ENCODE measurements at places on chromosomes 11 and 22. TPM values are rescaled to one million over a fixed set of nuclear protein-coding genes. Genes with fewer than 3 reads are reported as not detected.

- DNase-seq: no peak
Observed at GRCh38 chr11:39209981-39210380, 2249.5 kb downstream of the LRRC4C start.

GRCh38 chr11:120127236-120127635, 10.7 kb downstream of the TRIM29 start:
- DNase-seq: no peak

Gene ALDH3B2
- not detected for total RNA-seq

DNA sequence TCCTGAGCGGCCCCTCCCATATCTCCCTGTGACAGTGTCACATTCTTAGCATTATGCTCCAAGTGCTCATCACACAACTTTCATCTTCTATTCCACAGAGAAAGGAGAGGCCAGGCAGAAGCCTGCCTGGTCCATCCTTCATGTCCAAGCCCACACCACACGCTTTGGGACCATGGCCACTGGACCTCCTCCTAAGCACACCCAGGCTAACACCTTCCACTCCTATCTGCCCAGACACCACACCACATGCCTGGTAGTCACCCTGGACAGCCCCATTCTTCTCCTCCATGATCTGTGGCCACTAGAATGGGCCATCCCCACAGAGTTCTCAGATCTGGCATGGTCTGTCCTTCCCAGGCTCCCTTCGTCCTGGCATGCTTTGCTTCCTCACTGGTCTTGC, 55.3 kb downstream of the HIRA start:
- peak; percentile 10 for DNase-seq

- no peak for DNase-seq
Observed at GRCh38 chr11:1750840-1751530, 590 bp upstream of the IFITM10 start.

GRCh38 chr11:125257751-125258150, 93.2 kb downstream of the PKNOX2 start:
- DNase-seq: no peak

Gene GLB1L2
- 0.61 TPM for total RNA-seq

- no peak for DNase-seq
Observed at GRCh38 chr22:35799150-35799549, 81.5 kb downstream of the APOL5 start.

Gene MS4A3
- not detected for total RNA-seq

Gene SYT13
- not detected for total RNA-seq

- no peak for DNase-seq
Observed at GRCh38 chr11:76173663-76174062, 32.6 kb downstream of the WNT11 start.

GRCh38 chr22:44964722-44965078, 45.1 kb downstream of the PHF21B start:
- no peak for DNase-seq

Gene C11orf86
- total RNA-seq: not detected

GRCh38 chr11:32414925-32415324, 20.4 kb downstream of the WT1 start:
- no peak for DNase-seq

- DNase-seq: no peak
Observed at GRCh38 chr11:36109850-36110606, 166.2 kb downstream of the LDLRAD3 start.

Gene CD3G
- total RNA-seq: 7.6 TPM

DNA sequence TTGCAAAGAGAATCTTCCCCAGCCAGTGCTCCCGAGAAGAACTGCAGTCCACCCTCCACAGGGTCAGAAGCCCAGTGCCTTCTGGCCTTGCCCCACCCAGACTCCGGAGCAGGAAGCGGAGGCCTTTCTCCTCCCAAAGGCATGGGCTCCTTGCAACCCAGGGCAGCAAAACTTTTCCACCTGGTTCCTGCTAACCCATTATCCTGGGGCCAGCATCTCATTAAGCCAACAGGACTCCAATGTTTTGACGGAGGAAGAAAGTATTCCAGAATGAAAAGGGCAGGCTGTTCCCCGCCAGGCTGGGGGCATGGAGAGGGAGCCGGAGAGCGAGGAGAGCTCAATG, 88.1 kb downstream of the RTL6 start:
- no peak for DNase-seq

- DNase-seq: no peak
Observed at GRCh38 chr11:114606003-114606801, 10.6 kb upstream of the NXPE4 start.

Gene GNG3
- total RNA-seq: not detected

Gene A4GALT
- not detected for total RNA-seq

GRCh38 chr11:86571273-86571948, 101.0 kb downstream of the ME3 start:
- no peak for DNase-seq

Gene MLC1
- 67.7 TPM for total RNA-seq

Gene GDPD4
- not detected for total RNA-seq

Gene OR6X1
- not detected for total RNA-seq

DNA sequence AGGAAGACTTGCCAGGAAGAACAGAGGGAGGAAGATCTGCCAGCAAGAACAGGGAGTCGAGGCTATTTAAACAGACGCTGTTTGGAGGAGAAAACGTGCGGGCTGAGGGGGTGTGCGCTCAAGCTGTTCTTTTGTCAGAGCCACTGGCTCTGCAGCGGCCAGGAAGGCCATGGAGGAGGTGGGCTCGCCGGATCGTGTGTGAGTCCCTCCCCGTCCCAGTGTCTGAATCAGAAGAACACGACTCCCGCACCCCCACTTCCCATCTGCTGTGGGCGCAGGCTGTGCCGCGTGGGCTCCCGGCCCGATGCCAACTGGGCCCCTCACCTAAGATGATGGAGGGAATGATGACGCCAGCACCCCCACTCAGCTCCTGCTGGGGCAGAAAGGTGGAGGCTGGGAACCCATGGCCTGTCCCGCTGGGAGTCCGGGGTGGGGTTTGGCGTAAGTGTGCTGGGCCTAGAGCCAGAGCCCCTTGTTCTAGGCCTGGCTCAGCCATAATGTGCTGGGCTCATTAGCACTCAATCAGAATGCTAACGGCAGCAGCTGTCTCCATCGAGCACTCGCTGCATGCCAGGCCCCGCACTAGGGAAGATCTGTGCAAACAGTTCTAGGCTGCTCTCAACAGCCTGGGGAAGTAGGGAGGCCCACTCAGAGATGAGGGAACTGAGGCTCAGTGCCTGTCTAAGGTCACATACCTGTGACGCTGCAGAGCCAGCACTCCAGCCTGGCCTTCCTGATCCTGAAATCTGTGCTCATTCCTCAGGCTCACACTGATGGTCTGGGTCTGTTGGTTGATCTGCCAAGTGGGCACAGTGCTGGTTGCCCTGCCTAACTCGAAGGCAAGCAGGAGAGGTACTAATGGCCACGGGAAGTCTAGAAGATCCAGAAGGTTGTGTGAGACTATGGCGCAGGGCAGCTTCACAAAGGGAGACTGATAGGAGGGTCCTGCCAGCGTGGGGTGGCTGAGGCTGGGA, 11.5 kb downstream of the NPTXR start:
- no peak for DNase-seq

- DNase-seq: no peak
Observed at GRCh38 chr11:26729284-26729683, 7.4 kb upstream of the SLC5A12 start.

GRCh38 chr11:11717064-11717725, 95.4 kb upstream of the GALNT18 start:
- DNase-seq: no peak

GRCh38 chr22:19693981-19694670, 20.2 kb upstream of the SEPTIN5 start:
- DNase-seq: no peak

- DNase-seq: no peak
Observed at GRCh38 chr11:70834277-70834940, 418.0 kb downstream of the SHANK2 start.

Gene LMO2
- total RNA-seq: 2.8 TPM

Gene HSPB2
- not detected for total RNA-seq

GRCh38 chr11:62804310-62805075, 747 bp downstream of the NXF1 start:
- DNase-seq: no peak

DNA sequence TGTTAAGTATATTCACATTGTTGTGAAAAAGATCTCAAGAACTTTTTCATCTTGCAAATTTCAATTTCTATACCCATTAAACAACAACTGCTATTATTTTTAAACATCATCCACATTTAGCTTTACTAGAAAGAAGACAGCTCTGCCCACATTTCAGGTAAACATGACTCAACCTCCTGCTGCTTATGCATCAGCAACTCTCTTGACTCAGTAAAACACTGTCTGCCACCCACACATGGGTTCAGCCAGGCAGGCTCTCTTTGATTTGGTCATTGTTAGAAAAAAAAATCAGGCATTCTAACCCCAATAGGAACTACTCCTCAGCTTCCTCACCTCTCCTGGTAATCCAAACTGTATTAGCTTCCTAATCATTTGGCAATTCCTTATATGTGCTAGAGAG, 5.1 kb upstream of the ENDOD1 start:
- no peak for DNase-seq

DNA sequence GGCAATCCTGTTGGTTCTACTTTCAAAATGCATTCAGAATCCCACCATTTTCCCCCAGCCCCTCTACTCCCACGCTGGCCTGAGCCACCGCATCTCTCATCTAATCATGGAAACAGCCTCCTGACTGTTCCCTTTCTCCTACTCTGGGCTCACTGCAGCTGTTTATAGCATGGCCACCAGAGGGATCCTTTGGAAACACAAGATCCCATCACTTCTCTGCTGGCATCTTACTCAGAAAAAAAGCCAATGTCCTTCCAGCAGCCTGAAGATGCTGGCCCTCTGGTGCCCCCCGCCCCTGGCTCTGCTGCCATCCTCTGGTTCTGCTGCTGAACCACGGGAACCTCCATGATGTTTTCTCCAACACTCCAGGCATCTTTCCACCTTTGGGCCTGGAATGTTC, 11.1 kb downstream of the MS4A8 start:
- DNase-seq: no peak

GRCh38 chr11:75422248-75423231, 10.5 kb downstream of the KLHL35 start:
- no peak for DNase-seq

Gene ELFN2
- 0.33 TPM for total RNA-seq

GRCh38 chr22:48665311-48665995, 1162.2 kb downstream of the BRD1 start:
- no peak for DNase-seq

- DNase-seq: peak; percentile 44
Observed at GRCh38 chr11:124867700-124868099, 2.5 kb downstream of the ROBO3 start.

DNA sequence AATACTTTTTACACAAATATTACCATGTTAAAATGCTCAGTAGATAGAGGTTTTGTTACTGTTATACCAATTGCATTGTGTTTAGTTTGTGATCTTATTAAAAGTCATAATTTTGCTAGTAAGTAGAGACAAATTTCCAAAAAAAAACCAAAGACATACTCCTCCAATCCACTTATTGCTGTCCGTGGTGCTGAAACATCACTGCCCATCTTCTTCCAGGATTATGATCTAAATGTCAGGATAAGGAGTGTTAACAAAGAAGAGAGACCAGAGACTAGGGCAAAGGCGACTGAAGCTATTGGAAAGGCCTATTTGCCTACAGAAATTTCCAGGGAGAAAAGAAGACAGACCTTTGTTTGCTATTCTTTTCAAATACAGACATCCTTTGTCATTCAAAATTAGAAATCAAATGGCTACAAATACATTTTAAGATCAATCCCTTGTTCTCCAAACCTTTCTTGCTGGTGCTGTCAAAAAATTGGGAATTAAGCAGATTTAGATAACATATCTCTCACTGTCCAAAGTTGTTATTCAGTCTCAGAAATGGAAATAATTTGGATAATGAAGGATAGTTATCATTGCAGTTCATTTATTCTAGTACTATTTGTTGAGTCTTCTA, 199.7 kb downstream of the C11orf91 start:
- no peak for DNase-seq

Gene IFT27
- total RNA-seq: 30.1 TPM

DNA sequence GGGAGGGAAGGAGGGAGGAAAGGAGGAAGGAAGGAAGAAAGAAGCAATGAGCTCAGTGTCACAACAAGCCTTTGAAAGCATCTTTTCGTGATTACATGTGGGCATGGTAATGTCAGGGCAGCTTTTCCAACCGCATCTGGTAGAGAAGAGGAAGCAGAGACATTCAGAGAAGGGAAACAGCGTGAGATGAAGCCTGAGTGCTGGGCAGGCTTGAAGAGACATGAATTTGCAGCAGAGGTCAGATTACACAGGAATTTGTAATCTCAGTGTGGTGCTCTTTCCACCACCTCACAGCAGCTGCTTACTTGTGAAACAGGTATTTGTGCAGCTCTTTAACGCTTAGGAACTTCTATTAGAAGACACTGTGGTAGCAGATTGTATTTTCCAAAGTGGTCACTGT, 289.5 kb upstream of the C11orf87 start:
- no peak for DNase-seq

GRCh38 chr11:82315093-82315492, 418.6 kb downstream of the FAM181B start:
- no peak for DNase-seq

GRCh38 chr11:101552888-101553287, 30.9 kb downstream of the TRPC6 start:
- no peak for DNase-seq

GRCh38 chr11:17067417-17067816, 10.1 kb downstream of the RPS13 start:
- no peak for DNase-seq

DNA sequence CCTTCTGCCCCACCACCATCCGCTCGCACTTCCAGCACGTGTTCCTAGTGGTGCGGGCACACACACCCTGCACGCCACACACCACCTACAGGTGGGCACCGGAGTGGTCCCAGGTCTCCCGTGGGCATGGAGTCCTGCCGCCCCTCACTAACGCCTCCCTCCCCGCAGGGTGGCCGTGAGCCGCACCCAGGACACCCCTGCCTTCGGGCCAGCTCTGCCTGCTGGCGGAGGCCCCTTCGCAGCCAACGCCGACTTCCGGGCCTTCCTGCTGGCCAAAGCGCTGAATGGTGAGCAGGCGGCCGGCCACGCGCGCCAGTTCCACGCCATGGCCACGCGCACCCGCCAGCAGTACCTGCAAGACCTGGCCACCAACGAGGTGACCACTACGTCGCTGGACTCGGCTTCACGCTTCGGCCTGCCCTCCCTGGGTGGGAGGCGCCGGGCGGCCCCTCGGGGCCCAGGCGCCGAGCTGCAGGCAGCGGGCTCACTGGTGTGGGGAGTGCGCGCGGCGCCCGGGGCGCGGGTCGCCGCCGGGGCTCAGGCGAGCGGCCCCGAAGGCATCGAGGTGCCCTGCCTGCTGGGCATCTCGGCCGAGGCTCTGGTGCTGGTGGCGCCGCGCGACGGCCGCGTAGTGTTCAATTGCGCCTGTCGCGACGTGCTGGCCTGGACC, 8.5 kb downstream of the SIPA1 start:
- DNase-seq: no peak

Gene CHST1
- total RNA-seq: not detected

- DNase-seq: no peak
Observed at GRCh38 chr11:35611741-35612140, 6.5 kb upstream of the FJX1 start.

- no peak for DNase-seq
Observed at GRCh38 chr11:10605941-10606381, 37.5 kb upstream of the LYVE1 start.

GRCh38 chr22:37415210-37415609, 12.1 kb downstream of the ELFN2 start:
- DNase-seq: no peak
